ENCODE measurements at places on chromosomes 1 and 21. TPM values are rescaled to one million over a fixed set of nuclear protein-coding genes. Genes with fewer than 3 reads are reported as not detected.

The NPHS2 gene
- total RNA-seq = not detected

The IL20 gene
- not detected for total RNA-seq

The PLA2G5 gene
- total RNA-seq = not detected

The CEP85 gene
- 13.6 TPM for total RNA-seq

The F5 gene
- total RNA-seq = 0.20 TPM

The SLC26A9 gene
- 0.11 TPM for total RNA-seq

The OR2T29 gene
- total RNA-seq = not detected

The SLAMF6 gene
- total RNA-seq = not detected

The GUK1 gene
- 129 TPM for total RNA-seq

The HCRTR1 gene
- not detected for total RNA-seq

The INAVA gene
- total RNA-seq = 40.5 TPM

The GFI1 gene
- total RNA-seq = 0.21 TPM

The DYNLT5 gene
- total RNA-seq = not detected

The MEX3A gene
- 2.8 TPM for total RNA-seq

The SLC6A9 gene
- 14.4 TPM for total RNA-seq
